ENCODE measurements at places on chromosomes 7 and 10.

DNA sequence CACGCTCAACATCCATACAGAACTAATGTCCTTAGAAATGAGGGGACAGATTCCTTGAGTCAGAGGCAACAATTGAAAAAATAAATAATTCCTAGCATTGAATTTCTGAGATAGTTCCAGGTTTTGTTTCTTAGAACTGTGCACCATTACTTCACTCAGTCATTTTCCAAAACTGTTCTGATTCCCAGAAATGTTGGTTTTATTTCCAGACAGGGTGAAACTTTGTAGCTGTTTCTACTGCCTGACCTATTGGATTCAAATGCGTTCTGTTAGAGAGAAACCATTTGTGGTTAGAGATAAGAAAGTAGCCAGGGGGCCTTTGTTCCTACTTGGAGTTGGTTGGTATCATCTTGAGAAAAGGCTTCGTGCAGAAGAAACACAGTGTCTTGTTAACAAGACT, 8.1 kb upstream of the DEPP1 start:
- no peak for DNase-seq

GRCh38 chr10:69710008-69710888, 80.2 kb downstream of the FAM241B start:
- no peak for DNase-seq

DNA sequence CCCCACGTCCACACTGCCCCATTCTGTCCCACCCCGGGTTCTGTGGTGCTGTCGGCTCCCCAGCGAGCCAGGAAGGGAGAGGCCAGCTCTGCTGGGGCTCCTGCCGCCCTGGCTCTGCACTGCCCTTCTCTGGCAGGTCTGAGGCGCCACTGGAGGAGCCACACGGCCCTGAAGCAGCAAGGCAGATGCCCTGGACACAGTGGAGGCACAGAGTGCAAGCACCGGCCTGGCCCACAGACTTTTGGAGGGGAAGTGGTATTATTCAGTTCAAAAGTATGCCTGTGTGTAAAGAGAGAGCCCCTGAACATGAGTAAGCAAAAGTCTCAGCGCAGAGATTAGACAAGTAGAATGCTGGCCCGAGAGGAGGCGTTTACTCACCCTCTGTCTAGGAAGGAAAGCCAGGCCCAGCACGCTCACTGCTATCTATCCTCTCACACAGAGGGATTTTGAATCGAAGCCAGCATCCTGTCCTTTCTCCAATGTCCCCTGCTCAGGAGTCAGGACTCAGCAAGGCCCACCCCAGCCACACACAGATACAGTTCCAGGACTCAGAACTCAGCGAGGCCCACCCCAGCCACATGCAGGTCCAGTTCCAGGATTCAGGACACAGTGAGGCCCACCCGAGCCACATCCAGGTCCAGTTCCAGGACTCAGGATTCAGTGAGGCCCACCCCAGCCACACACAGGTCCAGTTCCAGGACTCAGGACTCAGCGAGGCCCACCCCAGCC, 115.0 kb downstream of the EGFR start:
- DNase-seq, result no peak

GRCh38 chr10:21514818-21515351, 10.6 kb downstream of the SKIDA1 start:
- no peak for DNase-seq

DNA sequence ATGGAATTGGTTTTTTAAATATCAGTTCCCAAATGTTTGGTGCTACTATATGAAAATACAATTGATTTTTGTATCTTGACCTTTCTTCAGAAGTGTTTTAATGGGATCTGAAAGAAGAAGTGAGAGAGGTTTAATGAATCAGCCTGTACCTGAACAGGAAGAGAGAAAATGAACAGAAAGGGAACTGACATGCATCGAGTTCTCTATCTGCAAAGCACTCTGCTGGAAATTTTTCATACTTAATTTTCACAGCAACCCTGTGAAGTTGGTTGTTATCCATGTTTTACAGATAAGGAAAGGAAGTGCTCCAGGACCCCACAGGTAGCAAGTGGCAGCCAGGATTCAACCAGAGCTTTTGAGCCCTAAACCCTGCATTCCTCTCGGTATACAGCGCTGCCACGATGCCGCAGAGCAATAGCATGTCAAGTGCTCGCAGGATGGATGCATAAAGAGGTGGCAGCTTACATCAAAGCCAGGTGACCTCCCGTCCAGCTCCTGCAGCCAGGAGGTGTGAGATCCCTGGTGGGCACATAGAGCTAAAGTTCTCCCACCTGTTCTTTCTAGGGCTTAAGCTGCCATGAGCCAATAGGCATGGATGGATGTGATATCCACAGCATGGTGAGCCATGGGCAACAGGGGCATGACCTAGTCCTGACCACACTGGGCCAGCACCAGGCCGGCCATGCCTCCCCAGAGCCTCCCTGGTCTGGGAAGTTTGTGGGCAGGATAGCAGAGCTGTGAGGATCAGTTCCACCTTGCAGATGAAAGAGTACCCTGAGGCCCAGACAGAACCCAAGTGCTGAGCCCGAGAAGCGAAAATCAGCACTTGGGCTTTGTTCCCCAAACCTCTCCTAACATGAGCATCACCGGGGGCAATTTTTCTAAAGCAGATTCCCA, 57.2 kb downstream of the CALML3 start:
- no peak for DNase-seq
